Lower leg skin (tissue), 4 donors: ENCODE measurements at places on chromosomes 7 and 10. TPM values are rescaled to one million over a fixed set of nuclear protein-coding genes. Genes with fewer than 3 reads are reported as not detected.
A peak's percentile ranks its signal among the peaks of the same experiment; 100 is the strongest.

GRCh38 chr10:1050554-1050953 lies 1.6 kb upstream of the IDI1 start:
- no peak for DNase-seq

- no peak for DNase-seq
Measured at GRCh38 chr10:94407668-94408067, 5.3 kb downstream of the TBC1D12 start.

- no peak for DNase-seq
Measured at GRCh38 chr7:150992833-150993302, 2.1 kb downstream of the NOS3 start.

DNA sequence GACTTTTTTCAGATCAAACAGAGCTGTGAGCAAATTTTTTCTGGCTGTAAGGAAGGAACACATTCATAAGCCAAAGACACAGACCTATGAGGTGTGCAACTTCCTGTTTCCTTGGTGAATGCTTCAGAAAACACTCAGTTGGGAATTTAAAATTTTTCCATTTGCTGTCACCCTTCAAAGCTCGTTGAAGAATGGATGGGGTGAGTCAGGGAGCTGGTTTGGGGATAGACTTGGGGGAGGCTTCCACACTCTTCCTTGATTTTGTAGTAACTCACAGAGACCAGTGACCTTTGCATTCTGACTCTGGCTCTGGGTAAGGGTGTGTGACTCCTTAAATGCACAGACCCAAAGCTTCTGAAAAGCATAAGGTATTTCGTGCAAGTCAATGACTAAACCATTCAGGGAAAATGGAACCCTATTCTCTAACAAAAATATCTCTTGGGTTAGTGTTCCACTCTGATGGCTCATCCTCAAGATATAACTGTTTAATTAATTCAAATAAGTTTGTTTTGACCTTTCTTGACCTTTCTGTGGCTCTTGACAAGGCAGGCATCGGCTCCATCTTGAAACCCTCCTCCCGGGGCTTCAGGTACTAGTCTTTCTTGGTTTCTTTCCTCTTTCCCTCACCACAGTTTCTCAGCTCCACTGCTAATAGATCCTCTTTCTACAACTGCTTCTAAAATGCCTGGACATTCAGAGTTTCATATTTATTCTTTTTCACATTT lies 227.8 kb upstream of the INHBA start:
- no peak for DNase-seq

DNA sequence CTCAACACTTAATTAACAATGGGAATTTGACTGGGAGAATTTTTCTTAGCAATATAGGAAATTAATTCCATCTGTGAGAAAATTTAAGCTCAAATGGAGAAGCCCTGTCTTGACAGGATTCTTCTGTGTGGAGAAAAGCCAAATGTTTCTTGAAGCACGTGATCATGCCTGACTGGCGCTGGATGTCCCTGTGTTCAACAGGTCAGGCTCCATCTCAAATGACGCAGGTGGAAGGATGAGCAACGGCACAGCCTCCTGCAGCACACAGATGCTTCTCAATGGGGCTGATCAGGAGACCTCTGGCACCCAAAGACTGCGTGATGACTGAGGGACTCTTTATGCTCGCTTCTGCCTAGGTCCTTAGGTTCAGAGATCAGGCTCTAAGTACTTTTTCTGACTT lies 143.8 kb downstream of the RSU1 start:
- no peak for DNase-seq

DNA sequence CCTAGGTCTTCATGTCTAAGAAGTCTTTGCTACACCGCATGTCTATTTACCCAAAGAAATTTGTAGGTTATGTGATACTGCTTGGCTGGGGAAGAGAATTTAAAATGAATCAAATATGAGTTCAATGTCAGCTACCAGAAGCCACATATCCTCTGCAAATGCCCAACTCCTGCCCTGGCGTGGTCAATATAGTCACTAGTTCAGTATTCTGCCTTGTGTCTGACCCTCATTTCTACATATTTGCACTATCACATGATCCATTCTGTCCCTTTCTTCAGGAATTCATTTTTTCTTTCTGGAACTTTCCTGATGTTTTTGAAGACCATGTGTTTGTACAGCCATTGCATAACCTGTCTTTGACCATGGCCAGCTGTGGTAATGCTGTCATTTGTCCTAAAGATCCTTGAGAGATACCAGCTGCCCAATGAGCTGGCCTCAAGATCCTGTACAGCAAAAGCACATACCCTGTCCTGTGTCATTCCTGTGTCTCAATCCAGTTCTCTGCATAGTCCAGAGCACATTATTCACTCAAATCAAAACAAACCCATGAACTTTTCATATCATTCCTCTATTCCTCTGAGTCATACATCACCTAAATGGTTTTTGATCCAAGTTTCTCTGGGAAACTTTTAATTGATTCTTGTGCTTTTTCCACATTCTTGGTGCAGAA lies 524.5 kb downstream of the PARD3 start:
- peak; percentile 36 for DNase-seq

- DNase-seq, result no peak
Measured at GRCh38 chr10:121838149-121838548, 89.7 kb downstream of the ATE1 start.

DNA sequence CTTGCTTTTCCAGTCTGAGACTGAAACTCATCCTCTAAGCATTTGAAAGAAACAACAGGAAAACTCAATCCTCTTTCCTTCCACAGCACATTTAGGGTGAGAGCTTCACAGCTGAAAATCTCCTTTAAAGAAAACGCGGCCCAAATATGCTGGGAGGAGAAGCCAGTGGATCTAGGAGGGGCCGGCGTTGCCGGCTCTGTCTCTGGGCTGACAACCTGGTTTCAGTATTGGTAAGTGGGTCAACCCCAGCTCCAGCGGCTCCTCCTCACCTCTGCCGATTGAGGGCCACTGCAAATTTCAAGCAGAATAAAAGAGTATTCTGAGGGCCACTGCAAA lies 75.3 kb upstream of the CPXM2 start:
- no peak for DNase-seq

DNA sequence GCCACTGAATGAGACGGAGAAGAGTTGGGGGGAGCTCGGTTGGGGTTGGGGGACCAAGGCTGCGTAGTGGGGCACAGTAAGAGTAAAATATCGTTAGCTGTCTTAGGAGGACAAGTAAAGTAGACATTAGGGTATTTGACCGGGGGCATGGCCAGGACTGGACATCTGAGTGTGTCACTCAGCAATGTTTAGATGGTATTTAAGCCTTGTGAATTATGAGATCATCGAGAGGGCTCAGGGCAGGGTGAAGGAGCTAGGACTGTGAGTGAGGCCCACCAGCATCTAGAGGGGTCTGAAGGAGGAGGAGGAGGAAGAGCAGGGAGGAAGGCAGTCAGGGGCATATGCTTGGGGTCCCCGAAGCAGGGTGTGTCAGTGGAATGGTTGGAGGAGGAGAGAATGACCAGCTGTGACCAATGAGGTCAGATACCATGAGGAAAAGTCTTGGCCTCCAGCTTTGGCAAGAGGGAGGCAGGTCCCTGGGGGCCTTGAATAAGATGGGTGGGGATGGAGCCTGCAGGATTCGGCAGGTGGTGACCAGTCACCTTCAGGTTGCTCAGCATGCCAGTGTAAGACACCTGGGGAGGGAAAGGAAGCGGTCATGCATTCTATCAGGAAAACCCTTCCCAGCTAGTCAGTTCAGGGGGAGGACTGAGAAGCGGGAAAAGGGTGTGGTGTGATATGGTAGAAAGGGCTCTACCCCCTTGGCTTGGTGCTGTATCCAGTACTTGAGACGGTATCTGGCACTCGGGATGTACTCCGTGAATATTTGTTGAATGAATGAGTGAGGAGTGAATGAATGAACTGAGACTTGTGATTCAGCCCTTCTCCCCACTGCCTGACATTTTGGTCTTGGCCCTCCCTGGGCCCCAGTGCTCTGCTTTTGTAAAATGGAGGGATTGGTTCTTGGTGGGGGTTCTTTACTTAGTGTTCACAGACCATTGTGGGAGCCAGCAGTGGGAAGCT lies 34.8 kb upstream of the SH2D4B start:
- no peak for DNase-seq

DNA sequence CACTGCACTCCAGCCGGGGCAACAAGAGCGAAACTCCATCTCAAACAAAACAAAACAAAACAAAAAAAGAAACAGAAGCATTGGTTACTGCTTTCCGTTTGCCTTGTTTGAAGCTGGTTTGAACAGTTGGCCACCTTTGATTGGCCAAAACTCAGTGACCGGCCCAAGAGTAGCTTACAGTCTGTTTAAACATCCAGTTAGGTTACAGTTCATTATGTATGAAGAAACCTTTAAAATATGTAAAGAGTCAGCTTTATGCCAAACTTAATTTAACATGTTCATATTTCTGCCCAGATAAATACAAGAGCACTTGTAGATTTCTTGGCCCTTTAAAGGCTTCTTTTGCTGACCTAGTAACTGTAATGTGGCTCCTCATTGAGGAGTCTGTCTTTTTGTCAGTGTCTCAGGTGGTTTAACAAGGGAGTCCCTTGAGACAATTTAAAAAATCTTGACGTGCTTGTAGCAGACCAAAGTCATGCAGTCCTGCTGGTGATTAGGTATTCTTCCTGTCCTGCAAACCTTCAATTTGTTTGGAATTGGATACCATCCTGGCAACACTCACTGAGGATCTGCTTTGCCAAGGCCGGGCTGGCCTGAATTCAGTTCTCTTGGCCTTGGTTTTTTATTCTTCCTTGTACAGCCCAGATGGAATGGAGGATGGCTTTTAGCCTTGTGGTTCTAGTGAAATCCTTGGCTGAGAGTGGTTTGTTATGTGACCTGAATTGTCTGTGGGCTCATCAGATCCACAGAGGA lies 128.9 kb downstream of the PLXDC2 start:
- DNase-seq, result no peak

DNA sequence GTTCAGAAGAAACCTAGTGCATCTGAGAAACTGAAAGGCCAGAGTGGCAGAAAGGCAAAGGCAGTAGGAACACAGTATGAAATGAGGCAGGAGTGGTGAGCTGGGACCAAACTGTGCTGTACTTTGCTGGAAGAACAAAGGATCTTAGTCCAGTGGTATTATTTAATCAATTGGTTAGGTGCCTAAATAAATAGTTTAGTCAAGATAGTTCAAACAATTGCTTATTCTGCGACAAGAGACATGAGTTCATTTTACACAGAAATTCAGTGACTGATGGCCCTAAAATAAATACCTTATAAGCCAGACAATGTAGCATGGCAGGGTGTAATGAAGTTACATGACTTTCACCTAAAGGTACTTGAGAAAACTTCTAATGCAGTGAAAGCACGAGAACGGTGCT lies 181.8 kb upstream of the LRRN3 start:
- no peak for DNase-seq

GRCh38 chr7:157557263-157557662 lies 220.5 kb downstream of the DNAJB6 start:
- DNase-seq, result no peak

- DNase-seq, result peak; percentile 95
Measured at GRCh38 chr10:71766717-71767419, 6.5 kb downstream of the VSIR start.

Gene GBX1
- total RNA-seq, result 2.4 TPM

Gene UBTD1
- total RNA-seq, result 42.7 TPM

Gene PPP1R3C
- total RNA-seq, result 30.2 TPM
